ENCODE measurements at places on chromosomes 16 and 17.
A peak's percentile ranks its signal among the peaks of the same experiment; 100 is the strongest.

- no peak for DNase-seq
These were observed 45.4 kb downstream of the KCNJ16 start for GRCh38 chr17:70120425-70120824.

DNA sequence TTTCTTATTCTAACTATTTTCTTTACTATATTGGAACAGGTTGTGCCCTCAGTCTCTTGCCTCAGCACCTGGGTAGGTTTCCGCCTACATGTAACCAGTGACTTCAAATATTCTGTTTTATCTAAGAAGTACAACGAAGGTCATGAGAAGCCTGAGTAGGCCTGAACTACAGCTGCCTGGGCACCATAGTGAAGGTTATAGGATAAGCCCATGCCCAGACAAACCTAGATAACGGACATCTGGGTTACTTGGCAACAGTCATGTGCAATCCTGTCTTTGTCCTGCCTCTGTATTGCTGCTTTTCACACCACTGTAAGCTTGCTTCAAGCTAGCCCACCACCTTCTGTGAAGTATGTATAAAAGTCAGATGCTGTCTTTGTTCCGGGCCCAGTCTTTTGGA, 25.4 kb upstream of the ARL4D start:
- no peak for DNase-seq

DNA sequence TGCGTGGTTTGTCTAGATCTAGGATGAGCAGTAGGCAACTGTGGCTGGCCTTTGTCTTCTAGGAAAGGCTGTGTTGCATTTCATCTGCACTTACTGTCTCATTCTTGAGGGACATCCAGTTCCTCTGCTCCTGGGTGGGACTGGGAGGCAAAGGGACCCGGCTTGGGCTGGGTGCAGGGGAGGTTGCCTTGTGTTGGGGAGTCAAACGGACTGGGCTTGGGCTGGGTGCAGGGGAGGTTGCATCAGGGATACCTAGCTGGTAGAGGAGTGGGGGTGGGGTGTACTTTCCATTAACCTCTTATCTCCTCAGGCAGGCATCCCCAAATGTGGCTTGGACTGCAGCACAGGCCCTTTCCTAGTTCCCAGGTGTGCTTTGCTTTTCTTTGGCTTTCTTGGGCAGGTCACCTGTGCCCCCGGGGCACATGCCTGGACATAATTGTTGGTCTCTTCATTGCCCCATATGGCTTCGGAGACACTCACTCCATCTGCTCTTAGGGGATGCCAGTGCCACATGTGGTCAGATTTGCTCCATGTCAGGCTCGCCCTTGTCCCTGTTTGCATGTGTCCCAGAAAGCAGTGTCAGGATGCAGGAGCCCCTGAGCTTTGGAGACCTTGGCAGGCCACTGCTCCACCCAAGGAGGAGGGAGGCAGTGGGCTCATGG, 1682.9 kb downstream of the TP53TG3F start:
- no peak for DNase-seq

DNA sequence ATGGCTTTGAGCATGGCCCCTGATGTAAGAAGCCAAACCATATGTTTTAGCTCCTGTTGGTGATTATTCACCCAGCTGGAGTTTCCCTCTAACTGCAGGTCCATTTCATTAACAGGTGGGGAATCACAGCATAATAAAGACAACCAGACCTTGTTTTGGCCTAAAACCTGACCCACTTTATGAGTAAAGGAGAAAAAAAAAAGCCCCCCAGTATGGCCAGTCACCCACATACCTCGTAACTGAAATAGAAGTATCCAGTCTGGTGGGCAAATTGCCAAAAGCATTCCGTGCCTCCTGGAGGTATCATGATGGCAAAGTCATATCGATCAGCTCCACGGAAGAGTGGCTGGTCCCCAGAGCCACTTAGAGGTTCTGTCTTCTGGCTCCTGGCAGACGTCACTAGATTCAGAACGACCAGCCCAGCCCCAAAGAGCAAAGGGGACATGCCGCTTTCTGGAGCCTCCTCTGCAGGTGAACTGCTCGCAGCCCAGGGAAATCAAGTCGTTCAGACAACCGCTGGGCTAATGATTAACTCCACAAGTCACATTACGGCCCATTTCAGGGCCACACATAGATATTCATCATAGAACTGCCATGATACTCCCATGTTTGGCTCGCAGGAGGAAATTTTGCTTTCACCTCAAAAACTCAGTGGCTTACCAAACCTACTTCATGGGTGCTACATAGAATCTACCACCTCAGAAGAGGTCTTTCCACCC, at the start of gene TMED6:
TSS of gene TMED6 (minus strand) at position 478 of the 719 bp plus-strand sequence. CDS start at position 445, 33 bp downstream.
- peak; percentile 77 for DNase-seq

DNA sequence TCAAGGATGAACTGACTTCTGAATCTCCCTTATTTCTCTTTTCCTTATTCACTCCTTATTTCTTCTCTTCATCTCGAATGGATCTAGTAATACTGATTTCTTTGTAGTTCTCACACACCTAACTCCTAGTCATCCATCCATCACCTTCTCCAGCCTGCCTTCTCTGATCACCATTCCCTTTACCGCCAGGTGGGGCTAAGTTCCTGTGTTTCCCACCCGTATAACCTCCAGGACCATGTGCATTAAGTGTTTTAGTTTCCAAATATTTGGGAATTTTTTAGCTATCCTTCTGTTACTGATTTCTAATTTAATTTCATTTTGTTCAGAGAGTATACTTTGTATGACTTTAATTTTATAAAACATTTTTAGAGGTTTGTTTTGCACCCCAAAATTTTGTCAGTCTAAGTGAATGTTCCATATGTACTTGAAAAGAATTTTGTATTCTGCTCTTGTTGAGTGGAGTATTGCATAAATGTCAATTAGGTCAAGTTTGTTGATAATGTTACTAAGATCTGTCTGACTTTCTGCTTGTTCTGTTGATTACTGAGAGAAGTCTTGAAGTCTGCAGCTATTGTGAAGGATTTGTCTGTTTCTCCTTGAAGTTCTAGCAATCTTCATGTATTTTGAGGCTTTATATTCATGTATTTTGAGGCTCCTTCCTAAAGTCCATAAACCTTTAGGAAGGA, 8.8 kb downstream of the BPTF start:
- no peak for DNase-seq

DNA sequence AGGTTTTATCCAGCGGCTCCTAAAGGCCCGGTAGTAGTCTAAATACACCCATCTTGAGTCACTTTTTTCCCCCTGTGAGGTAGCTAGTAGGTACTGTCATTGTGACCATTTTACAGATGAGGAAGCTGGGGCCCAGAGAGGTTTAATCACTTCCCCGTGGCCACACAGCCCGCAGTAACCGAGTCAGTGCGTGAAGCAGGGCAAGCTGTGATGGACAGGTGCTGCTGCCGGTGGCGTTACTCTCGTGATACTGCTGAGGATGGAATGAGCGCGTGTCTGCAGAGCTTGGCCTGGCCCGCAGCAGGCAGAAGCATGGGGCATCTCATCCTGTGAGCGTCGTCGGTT, 226.3 kb upstream of the CIBAR2 start:
- no peak for DNase-seq

DNA sequence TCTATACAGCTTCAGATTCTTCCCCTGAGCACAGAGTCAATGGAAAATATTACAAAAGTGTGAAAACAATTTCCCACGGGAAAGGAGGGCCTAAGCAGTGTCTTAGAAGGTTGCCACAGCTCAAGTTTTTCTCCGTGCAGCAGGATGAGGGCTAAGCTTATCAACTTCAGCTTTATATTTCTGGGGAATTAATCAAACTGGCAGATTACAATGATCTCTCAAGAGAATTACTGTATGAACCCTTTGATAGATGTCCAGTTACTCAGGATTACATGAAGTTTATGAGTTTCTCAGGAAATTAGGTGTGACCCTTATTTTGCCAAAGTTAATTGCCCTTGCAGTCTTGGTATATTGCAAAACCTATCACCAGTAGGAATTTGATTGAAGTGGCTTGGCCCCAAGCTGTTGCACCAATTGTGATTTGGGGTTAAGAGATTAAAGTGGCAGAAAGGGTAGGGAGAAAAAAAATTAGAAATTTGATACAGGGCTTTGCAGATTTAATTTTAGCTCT, 298.4 kb downstream of the MAP2K6 start:
- DNase-seq: no peak

GRCh38 chr17:76532072-76532651, 5.3 kb downstream of the CYGB start:
- DNase-seq: peak; percentile 94

DNA sequence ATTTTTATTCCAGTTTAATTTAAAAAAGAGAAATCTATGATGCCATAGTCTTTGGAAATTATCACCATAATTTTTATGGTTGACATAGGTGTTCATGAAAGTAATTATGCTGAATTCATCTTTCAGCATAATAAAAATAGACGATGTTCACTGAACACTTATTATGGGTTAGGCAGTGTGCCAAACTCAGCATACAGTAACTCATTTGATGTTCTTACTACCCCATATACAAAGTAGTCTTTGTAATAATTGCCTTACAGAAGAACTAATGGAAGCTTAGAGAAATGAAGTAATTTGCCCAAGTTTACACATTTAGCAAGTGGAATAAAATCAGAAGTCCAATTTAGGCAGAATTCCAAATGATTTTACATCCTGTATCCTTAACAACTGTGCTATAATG, 852.2 kb upstream of the GOT2 start:
- no peak for DNase-seq

DNA sequence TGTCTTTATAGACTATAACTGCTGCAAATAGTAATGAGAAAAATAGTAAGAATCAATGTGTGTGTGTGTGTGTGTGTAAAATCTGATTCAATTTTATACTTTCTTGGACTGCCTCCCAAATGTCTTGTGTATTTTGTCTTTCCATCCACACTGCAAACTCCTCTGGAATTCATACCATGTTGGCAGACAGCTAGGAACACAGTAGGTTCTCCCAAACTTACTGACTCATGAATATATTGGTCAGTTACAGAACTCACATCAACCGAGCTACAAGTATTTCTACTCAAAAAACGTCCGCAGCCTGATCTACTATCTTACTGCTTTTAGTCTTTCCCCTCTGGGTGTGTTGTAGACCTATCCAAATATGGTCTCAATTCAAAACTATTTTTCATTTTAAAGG, 542.7 kb upstream of the PSMD7 start:
- DNase-seq: no peak

All from kidney tubule cell (primary cell).